ENCODE measurements at places on chromosomes 3 and 15. TPM values are rescaled to one million over a fixed set of nuclear protein-coding genes. Genes with fewer than 3 reads are reported as not detected.

DNA sequence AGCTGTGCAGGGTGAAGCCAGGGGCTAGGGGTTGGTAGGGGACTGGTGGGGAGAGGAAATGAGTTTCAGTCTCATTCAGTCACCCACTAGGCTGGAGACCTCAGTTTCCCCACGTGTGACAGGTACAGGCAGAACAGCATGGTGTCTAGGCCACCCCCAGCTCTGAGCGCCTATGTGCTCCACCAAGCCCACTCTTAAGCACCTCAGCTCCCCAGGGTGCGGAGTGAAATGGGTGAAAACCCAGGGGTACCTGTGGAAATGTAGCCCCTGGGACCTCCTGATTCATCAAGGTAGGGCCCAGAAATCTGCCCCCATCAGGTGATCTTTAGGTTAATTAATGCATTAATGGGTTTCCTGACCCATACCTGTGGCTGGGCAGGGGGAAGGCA lies 3.7 kb downstream of the ATP2B2 start:
- DNase-seq: no peak

GRCh38 chr3:183922421-183922820 lies 37.7 kb upstream of the PARL start:
- DNase-seq: no peak

- no peak for DNase-seq
Observed at GRCh38 chr3:25894101-25894500, 104.2 kb downstream of the OXSM start.

The FBXW12 gene
- not detected for total RNA-seq

GRCh38 chr3:177237206-177237605 lies 39.9 kb upstream of the TBL1XR1 start:
- DNase-seq: peak; percentile 56
